ENCODE measurements at places on chromosomes 4 and X. TPM values are rescaled to one million over a fixed set of nuclear protein-coding genes. Genes with fewer than 3 reads are reported as not detected.

Gene PCDH10
- 0.33 TPM for total RNA-seq

DNA sequence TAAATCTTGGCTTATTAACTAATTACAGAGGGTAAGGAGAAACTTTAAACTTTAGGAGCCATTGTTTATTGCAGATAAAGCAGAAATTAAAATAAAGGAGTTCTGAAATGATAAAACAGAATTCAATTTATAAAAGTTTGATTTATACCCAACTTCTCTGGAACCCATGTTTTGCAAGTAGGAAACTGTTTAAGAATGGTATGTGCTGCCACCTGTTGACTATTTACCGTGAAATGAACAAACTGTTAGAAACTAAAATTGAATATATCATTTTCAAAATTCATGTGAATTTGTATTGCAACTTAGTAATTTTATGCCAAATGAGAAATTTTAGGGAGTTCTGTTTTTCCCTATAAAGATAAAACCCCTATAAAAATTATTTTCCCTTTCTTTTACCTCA is 11.0 kb upstream of the TBC1D8B start:
- DNase-seq, result no peak

DNA sequence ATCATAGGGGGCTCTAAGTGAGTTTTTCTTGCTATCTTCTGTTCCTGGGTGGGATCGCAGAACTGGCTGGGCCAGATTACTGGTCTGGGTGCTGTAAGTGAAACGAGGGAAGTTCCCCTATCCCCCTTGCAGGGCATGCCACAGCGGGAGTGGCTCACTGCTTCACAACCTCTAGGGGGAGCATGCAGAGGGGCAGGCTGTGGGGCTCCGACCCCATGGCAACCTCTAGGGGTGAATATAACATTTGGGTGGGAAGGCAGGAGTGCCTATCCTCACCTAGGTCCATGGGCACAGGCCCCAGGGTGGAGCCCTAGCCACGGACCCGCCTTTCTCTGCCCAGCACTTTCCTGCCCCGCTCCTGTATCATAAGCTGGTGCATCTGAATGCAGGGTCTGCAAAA is 1.7 kb upstream of the RRAGB start:
- DNase-seq, result no peak

Gene ANOS1
- total RNA-seq, result not detected

DNA sequence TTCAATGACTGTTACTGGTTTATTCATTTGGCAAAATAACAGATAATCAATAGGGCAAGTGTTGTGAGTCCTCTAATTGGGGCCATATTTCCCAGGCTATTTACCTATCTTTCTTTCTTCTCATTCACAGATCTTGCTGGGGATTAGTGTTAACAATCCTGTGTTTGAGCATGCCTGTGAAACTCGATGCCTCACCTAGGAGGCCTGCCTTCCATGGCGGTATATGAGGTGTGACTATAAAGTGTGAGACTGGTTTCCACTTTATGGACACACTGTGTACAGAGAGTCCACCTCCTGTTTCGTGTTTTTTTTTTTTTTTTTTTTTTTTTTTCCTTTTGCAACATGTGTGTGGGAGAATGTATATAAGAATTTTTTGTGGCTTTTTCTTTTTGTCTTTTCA is 199.3 kb downstream of the BMPR1B start:
- no peak for DNase-seq

Gene PABPC1L2A
- not detected for total RNA-seq

Gene DTHD1
- total RNA-seq, result not detected

Gene PAPSS1
- total RNA-seq, result 42.3 TPM

- DNase-seq, result no peak
Observed at GRCh38 chrX:151896734-151897474, 15.8 kb upstream of the MAGEA4 start.

DNA sequence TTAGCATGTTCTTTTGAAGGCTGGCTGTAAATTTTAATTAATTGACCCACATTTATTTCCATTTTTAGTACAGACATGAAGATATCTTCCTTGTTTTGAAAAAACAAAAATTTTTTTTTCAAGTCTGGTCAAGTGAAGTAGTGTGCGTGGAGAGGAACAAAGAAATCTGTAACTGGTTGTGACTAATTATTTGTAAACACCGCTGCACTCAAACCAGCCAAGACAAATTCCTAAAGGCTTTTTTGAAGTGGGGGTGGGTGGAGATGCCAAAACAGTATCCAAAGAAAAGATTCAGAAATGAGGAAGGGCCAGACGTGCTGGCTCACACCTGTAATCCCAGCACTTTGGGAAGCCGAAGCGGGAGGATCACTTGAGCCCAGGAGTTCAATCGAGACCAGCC is 88.3 kb downstream of the SHROOM2 start:
- no peak for DNase-seq

Gene RBM47
- total RNA-seq, result 79.9 TPM

DNA sequence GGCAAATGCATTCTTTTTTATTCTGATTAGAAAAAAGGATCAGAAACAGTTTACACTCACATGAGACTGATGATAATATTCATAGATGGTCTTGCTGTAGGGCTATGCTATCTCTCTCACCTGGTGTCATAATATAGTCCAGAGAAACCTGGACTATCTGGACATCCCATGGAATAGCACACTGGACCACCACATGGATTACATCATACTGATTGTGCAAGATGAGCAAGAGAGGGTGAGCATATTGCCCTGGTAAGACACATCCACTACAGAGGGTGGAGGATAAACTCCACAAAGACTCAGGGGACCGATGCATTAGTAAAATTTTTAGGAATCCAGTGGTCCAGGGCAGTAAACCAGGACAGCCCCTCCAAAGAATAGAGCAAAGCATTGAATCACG is 8.2 kb downstream of the SYN1 start:
- DNase-seq, result no peak

- no peak for DNase-seq
Observed at GRCh38 chr4:152728343-152728742, 48.5 kb upstream of the TMEM154 start.

Gene RHOXF2
- total RNA-seq, result not detected

DNA sequence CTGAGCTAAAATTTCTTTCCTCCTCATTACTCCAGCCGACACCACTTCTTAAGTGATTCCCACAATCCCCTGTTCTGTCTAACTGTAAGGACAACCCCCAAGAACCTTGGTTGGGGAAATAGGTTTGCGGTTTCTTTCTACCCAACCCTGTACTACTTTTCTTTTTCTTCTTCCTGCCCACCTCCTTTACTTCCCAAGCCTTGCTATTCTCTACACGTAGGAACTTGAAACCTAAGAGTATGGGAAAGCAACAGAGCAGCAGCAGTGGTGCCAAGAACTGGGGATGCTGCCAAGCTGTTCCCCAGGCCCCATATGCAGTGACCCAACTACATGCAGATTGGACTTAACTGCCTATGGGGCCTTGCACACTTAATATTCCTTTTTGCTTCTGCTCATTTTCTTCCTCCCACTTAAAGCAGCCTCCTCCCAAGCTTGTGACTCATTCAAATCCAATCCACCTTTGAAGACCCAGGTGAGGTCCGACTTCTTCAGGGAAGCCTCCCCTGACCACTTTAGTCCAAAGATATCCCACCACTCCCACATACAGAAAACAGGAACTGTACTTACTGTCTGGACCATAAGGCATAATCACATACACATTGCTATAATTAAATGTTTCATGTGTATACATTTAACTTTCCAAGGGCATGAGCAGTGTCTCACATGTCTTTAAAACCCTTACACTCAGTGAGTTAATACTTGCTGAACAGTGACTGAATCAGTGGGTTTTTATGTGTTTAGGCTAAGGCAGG is 1.7 kb downstream of the FAM120C start:
- DNase-seq, result peak; percentile 28

- DNase-seq, result no peak
Observed at GRCh38 chrX:147891896-147892295, 19.8 kb upstream of the FMR1 start.

DNA sequence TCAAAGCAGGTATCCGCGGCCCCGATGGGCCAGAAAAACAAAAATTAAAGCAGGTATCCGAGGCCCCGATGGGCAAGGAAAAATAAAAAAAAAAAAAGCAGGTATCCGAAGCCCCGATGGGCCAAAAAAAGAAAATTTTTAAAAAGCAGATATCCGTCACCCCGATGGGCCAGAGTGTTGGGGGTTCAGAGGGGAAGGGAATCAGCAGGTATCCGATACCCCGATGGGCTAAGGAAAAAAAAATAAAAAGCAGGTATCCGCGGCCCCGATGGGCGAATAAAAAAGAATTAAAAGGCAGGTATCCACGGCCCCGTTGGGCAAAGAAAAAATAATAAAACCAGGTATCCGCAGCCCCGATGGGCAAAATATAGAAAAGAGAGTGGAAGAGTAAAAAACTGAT is 289.0 kb downstream of the CHIC1 start:
- DNase-seq, result no peak

DNA sequence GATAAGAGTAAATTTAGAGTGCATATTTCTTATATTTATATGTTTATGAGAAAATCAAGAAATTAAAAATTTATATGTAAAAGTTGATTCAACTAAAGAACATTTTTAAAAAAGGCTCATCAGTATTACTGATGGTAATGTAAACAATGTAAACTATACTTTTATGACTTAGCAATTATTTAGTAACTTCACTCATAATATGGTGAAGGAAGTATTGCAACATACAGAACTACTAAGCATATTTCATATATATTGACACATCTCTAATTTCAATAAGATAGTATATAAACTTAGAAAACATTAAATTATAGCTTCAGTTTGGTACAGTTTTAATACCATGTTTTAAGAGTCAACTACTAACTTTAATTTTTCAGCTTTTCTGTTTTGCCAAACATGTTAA is 512.8 kb upstream of the PCDH7 start:
- no peak for DNase-seq

DNA sequence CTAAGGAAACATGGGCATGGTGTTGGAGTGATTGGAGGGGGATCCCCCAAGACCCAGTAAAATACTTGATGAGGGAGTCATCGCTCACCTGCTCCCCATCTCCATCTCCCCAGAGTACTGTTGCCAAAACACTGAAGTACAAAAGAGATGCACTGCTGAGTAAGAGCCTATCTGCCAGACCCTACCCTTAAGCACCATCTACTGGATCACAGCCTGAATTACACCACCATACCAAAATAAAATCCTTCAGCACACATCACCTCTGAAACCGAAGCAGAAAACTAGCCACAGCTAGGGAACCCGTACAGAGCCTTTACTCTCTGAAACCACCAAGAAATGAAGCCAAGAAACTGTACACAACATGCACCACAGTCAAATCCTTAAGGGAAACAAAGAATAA is 466.3 kb upstream of the ACTRT1 start:
- DNase-seq, result no peak

DNA sequence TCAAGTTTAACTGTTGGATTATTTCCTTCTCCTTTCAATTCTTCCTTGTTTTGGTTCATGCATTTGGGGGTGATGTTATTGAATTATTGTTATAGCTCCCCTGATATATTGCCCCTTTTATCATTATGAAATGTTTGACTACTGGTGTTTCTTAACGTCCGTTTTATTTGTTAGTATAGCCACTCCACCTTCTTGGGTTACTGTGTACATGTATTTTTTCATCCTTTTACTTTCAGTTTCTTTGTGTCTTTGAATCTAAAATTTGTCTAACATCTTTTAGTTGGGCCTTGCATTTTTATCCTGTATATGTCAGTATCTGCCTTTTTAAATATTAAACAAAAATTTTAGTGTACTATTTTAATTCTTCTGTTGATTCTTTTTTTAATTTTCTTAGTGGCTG is 88.7 kb downstream of the TNIP2 start:
- DNase-seq, result no peak

GRCh38 chr4:16820329-16820728 is 78.1 kb downstream of the LDB2 start:
- no peak for DNase-seq

Gene TLR2
- 9.9 TPM for total RNA-seq

- DNase-seq, result no peak
Observed at GRCh38 chrX:11632732-11633131, 33.0 kb downstream of the ARHGAP6 start.

DNA sequence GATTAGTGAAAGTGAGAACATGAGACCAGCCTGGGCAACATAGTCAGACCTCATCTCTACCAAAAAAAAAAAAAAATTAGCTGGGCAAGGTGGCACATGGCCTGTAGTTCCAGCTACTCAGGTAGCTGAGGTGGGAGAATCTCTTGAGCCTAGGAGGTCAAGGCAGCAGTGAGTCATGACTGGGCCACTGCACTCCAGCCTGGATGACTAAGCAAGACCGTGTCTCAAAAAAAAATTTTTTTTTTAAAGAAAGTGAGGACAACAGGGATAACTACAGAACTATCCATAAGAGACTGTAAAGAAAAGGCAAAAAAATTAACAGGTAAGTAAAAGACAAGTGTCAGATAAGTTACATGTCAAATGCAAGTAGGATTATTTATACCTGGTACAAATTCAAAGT is 13.5 kb upstream of the SPP1 start:
- DNase-seq, result no peak

DNA sequence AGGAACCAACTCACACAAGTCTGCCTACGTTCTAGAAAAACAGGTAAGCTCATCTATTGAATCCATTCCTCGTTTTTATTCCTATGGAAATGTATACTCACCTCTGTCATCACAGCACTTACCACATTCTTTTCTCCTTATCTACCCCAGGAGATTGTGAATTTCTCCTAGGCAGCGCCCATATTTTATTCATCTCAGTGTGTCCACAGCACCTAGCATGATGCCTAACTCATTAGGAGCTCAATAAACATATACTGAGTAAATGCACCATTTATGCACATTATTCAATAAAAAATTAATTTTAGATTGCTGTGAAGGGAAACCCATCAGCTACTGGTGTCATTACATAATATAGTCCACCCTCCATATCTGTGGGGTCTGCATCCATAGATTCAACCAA is 106.2 kb upstream of the MBNL3 start:
- DNase-seq, result no peak

Gene RS1
- total RNA-seq, result not detected

Gene TMEM47
- 12.7 TPM for total RNA-seq

Gene GUCY1A1
- total RNA-seq, result 20.0 TPM

Gene CLTRN
- total RNA-seq, result 1.6 TPM

Gene TCEAL4
- 51.4 TPM for total RNA-seq

GRCh38 chr4:89957046-89957926 is 62.6 kb downstream of the MMRN1 start:
- DNase-seq, result no peak

Gene P2RY8
- 0.78 TPM for total RNA-seq

Gene PABPC1L2B
- not detected for total RNA-seq

Gene GSX2
- total RNA-seq, result not detected

DNA sequence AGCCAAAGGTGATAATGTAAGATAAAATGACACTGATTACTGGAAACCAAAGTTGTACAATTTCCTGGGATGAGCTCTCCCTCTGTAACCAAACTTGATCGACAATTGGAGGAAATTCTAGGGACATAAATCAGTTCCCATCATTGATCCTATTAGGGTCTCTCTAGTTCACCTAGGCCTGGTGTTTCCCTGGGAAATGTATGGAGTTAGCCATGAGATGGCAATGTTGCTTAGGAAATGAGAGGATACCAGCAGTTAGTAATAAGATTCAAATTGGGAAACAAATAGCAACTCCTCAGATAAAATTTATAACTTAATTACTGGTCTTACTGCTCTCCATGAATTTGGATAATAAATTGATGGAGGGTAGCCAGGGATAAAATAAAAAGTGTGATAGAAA is 52.2 kb downstream of the SPATA18 start:
- DNase-seq, result no peak

Gene MAGEB10
- total RNA-seq, result not detected

- peak; percentile 12 for DNase-seq
Observed at GRCh38 chrX:55342533-55343501, 78.1 kb upstream of the PAGE3 start.

Gene FABP2
- not detected for total RNA-seq
